ENCODE measurements at places on chromosomes 6 and 20.
A peak's percentile ranks its signal among the peaks of the same experiment; 100 is the strongest.

DNA sequence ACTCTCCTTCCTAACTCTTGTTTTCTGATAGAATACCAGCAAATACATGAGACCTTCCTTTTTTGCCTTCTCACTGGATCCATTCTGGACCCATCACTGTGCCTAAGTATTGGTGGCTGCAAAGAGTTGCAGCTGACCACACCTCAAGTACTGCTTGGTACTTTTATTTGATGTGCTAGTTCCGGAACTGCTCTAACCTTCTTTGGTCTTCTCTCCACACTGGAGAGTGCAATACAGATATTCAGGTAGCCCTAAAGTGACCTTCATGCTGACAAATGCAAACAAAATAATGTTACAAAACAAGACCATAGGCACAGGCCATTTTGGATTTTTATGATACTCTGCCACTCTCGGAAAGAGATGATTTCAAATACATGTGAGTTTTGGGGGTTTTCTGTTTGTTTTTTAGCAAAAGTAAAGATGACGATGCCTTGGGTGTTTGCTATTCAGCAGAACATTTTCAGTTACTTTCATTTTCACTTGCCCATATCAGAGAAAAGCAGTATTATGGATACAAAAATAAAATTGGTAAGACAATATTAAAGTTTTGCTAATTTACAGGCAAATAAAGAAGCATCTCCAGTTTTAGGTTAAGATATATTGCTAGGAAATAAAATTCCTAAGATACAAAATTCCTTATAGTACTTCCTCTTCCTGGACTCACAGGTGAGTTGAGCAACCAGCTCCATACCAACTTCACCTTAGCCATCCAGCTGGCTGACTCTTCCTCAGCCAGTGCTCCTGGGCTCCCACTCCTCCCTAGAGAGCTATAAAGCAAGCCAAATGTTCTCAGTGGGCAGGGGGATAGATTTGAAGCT, 42.0 kb downstream of the PTPRK start:
- peak; percentile 24 for DNase-seq

- DNase-seq, result peak; percentile 14
Observed at GRCh38 chr6:52155791-52156576, 30.2 kb upstream of the IL17A start.

GRCh38 chr6:170088582-170088955, 202.3 kb downstream of the DLL1 start:
- DNase-seq, result no peak

GRCh38 chr6:43254138-43254817, 11.0 kb downstream of the TTBK1 start:
- no peak for DNase-seq

DNA sequence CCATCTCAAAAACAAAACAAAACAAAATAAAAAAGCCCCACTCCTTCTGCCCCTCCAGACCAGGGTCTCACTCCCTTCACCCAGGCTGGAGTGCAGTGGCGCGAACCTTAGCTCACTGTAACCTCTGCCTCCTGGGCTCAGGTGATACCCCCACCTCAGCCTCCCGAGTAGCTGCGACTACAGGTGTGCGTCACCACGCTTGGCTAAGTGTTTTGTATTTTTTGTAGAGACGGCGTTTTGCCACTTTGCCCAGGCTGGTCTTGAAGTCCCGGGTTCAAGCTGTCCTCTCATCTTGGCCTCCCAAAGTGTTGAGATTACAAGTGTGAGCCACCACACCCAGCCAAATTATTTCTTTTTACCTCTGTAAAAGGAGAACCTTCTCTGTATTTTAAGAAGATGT, 110.1 kb downstream of the NCOA3 start:
- no peak for DNase-seq

DNA sequence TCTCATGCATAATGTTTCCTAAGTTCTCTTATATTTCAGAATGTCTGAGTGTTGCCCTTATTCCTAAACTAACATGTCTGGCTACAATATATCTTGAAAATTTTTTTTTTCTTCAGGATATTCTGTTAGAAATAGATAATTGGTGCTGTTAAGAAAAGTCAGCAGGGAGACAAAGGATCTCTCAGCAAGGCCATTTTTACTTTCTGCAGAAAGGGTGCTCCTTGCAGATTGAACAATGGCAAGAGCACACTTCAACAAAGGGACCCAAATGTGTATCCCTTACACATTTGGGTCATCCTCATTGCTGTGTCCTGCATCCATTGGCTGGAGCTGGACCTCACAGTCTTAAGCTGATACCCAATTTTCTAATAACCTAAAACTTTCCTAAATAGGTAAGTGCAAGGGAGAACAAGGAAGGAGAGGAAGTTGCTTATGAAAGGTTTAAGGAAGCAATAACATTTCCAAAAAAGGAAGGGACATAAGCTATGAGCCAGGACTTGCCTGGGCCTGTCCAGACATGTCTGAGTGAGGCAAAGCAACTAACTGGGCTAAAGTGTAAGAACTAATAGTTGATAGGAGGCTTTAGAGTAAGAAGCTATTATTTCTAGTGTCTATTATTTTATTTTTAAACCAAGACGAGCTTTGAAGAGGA, 429.6 kb downstream of the BCKDHB start:
- no peak for DNase-seq

- DNase-seq, result no peak
Observed at GRCh38 chr6:44779130-44779826, 391.8 kb downstream of the CDC5L start.

GRCh38 chr20:36405255-36405654, 99.1 kb downstream of the DLGAP4 start:
- DNase-seq, result no peak

DNA sequence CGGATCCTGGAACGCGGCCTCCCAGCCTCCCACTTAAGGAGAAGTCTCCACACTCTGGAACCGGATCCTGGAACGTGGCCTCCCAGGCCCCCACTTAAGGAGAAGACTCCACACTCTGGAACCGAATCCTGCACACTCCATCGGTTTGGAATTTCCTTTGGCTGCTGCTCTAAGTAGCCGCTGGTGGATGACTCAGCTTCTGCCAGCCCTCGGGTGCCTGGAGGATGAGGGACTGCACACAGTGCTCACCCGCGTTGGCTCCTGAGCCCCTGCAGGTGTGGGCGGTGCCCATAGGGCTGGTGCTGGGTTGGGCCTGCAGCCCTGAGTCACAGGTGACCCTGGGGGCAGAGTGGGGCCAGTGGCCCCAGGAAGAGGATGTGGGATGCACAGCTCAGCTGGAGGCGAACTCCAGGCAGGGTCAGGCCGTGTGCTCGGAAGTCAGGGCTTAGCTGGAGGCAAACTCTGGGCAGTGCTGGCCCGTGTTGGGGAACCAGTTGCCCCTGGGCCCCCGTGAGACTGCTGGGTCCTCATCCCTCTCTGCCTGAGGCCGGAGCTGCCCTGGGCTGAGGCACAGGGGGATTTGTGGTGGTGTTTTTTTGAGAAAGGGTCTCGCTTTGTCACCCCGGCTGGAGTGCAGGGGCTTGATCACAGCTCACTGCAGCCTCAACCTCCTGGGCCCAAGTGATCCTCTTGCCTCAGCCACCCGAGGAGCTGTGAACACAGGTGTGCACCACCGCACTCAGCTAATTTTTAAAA, 13.9 kb upstream of the TNFRSF6B start:
- no peak for DNase-seq

DNA sequence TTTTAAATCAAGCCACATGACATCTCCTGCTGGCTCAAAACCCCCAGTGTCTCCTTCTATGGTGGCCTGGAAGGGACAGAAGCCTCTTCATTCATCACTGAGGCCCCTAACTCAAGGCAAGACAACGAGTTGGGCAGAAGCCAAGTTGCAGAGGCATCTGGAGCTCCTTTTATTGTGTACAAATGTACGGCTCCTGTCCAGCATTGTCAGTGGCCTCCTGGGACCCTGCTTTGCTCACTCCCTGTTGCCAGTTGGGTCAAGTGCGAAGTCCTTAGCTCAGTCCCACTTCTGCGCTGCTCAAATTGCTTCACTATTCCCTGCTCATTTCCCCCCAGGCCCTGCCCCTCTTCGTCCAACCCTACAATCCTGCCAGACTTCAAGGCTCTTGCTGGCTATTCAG, 181.2 kb upstream of the PMEPA1 start:
- no peak for DNase-seq

- DNase-seq, result no peak
Observed at GRCh38 chr20:35311409-35311808, 19.2 kb upstream of the FAM83C start.

- DNase-seq, result no peak
Observed at GRCh38 chr6:74577619-74578018, 628.2 kb downstream of the COL12A1 start.

DNA sequence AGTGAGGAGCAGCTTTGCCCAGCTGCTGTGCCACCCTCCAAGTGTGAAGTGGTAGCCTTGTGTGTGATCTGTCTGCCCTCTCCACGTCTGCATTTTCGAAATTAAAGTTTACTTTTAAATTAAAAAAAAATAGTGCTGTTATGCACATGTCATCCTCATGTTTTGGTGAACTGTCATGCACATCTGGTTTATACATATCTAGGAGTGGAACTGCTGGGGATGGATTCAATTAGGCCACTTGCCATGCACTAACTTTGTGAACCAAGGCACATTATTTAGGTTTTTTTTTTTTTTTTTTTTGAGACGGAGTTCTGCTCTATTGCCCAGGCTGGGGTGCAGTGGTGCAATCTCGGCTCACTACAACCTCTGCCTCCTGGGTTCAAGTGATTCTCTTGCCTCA, 3.6 kb downstream of the GTSF1L start:
- DNase-seq, result no peak

GRCh38 chr20:22339091-22339881, 245.1 kb downstream of the FOXA2 start:
- peak; percentile 69 for DNase-seq

DNA sequence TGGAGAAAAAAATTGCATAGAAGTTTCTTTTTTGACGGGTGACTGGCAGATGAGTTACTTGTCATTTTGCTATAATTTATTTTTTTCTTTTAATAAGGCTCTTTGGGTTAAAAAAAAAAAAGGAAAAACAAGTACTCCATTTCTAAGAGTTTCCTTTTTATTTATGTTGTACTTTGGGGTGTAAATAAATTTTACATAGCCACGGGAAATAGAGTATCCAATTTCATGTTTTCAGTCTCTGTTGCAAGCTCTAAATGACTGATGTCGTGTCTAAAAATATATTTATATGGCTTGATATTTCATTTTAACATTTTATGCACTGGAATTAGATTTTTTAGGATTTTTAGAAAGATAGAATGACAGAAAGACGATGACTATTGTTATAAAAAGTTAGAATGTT, 3.4 kb downstream of the EYA4 start:
- no peak for DNase-seq

DNA sequence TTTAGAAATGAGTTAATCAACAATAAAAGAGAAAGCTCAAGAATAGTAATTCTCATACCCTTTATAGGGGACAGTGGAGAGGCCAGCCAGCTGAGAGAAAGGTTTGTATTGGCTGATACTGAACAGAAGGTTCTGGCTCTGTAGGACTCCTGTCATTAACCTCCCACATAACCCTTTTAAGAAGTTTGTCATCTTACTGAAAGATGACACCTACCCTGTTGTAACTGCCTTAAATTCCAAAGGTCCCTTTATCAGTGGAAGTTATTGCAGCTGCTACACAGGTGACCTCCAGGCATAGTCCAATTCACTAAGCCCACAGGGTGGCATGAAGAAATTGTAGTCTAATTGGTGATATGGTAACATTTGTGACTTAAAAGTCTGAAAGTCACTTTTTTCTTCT, 790.1 kb downstream of the TENT5A start:
- no peak for DNase-seq

DNA sequence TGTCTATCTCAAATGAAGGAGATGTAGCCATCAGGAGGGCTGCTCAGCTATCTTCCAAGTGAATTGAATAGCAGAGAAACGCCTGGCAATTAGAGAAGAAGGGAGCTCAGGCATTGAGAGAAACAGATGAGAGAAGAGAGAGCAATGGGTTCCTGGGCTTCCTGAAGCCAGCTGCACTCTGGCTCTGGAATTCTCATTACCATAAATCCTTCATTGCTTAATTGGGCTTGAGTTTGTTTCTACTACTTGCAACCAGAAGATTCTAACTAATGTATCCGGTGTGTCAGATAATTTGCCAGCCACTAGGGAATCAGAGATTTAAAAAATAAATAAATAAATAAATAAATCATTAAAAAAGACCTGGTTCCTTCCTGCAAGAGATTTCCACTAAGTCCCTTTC, 25.0 kb upstream of the CDKAL1 start:
- no peak for DNase-seq

DNA sequence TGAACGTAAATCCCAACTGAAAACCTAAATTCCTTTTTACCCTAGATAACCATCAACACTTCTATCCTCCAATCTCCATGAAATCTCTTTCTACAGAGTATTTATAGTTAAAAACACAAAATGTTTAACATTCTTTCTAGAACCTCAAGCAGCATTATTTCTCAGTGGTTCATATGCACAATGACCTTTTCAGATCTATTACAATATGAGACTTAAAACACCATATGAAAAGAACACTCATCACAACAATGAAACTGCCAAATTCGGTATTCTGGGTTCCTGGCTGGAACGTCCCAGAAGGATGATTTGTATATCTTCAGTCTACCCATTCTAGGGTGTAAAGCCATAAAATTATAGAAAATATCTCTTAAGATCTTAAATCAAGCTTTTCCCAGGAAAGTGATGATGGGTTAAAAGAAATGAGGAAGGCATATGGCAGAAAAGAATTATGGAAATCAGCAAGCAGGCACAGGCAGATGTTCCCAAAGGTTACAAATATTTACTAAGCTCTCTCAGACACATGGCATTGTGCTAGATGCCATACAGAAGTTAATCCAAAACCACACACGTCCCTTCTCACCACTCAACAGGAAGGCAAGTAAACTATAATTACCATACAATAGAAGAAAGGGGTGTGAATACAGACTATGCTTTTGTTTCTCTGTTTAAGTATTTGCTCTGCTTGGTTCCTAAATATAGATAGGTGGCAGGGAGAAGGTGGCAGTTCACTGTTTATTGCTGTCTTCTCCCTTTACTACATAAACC, 118.0 kb downstream of the CHD6 start:
- peak; percentile 60 for DNase-seq

GRCh38 chr6:107690643-107691061, 133.5 kb downstream of the SCML4 start:
- no peak for DNase-seq

GRCh38 chr6:47138046-47138445, 95.9 kb upstream of the ADGRF1 start:
- DNase-seq, result no peak

- DNase-seq, result no peak
Observed at GRCh38 chr6:344816-345340, 46.7 kb upstream of the IRF4 start.

DNA sequence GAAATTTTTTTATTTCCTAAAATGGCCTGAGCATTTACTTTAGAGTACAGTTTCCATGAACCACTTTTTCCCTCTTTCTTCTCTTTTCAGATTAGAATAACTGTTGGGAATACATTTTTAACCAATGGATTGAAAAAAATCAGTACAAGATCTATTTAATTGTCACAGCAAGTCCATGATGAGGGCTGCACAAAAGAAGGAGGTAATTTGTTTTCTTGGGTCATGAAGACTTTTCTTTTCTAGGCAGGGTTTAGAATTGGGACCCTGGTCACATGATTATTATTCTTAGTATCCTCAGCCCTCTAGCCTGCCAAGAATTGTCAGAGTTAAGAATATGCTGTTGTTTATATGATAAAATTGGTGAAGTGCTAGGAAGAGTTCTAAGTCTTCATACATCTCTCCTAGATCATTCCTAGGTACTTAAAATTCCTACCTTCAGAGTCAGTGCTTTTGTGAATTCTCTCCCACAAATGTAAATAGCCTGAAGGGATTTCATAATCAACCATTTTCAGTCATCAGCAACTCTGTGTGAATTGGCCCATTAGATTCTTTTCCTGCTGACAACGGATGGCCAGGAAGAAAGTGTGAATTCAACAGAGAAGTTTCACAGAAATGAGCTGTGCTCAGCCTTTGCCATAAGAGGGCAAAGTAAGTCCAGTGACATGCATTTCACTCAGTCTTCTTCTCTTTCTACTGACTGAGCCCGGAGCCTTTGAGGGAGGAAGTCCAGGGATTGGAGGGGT, 32.4 kb upstream of the TPBG start:
- peak; percentile 15 for DNase-seq

All from DMS153 (cell line).